ENCODE measurements at places on chromosomes 1 and 21.

GRCh38 chr1:8545078-8545477, 227.2 kb downstream of the SLC45A1 start:
- DNase-seq = no peak

- no peak for DNase-seq
These were observed 34.0 kb downstream of the OPRD1 start for GRCh38 chr1:28845786-28846543.

- DNase-seq = peak; percentile 60
These were observed 489.3 kb downstream of the AMY1C start for GRCh38 chr1:104238991-104239390.

DNA sequence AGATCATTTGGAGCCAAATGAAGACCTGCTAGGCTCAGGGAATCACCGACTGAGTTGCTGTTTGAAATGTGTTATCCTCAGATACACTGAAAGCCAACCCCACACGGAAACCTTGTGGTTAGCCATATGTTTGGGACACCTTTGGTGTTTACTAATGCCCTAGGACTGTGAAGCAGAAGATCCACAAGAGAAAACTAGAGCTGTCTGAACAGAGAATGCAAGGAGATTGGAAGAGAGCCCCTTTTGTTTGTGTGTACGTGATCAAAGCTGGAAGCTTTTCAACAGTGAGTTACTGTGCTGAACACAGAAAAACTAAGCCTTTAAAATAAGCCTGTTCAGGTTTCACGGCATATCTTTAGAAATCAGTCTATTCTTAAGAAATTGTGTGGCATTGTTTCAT, 908.2 kb upstream of the ADGRL2 start:
- no peak for DNase-seq

DNA sequence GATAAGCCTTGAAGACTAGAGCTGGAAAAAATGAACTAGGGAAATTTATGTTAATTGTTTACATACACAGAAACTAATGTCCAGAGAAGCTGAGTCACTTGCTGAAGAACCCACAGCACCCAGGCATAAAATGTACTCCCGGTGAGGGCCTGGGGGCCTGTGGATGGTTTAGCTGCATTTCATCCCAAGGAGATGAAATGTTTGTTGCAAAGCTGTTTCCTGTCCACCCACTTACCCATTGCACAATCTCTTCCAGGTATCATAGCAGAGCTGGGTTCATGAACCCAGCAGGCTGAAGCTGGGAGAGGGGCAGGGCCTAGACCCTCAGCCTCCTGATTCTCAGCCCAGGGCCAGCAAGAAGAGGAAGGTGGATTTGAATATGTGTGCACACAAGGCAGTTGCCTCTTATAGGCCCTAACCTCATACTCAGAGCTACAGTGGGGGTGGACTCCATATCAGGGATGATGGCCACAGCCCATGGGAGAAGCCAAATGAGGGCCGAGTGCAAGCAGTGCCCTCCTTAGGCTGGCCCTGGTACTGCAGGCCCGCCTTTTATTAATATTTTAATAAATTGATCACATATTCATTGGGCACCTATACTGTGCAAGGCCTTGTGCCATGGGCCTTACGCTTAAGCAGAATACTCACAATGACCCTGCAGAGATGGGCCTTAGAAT, 110.8 kb downstream of the LACTBL1 start:
- no peak for DNase-seq

- DNase-seq = no peak
These were observed 6.8 kb downstream of the HAO2 start for GRCh38 chr1:119375366-119375765.

DNA sequence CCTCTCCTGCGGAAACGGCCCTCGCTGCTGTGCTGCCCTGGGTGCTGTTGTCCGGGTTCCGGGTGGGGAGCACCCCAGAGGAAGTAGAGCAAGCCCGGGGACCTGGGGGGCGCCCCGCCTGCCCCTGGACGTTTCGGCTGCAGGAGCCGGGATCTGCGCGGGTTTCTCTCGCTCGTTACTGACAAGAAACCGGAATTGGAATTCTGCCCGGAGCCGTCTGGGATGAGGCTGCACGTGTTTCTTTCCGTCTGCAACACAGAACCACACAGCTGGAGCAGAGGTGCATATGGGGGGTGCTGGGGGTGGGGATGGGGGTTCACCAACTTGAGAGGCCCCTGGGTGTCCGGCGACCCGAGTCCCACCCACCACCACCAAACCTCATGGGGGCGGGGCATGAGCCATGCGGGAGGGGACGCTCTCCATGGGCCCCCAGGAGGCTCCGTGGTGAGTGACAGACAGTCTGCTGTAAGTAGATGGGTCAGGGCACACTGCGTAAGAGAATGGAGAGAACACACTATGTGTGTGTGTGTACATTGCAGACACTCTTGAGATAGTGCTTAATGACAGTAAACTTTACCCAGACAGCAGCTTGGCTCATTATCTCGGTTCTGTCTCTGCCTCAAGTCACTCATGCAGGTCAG, 261.4 kb upstream of the C1orf174 start:
- no peak for DNase-seq

- DNase-seq = no peak
These were observed 123.6 kb downstream of the PEX14 start for GRCh38 chr1:10598389-10598702.

- no peak for DNase-seq
These were observed 5.2 kb downstream of the RPL5 start for GRCh38 chr1:92837062-92837461.

DNA sequence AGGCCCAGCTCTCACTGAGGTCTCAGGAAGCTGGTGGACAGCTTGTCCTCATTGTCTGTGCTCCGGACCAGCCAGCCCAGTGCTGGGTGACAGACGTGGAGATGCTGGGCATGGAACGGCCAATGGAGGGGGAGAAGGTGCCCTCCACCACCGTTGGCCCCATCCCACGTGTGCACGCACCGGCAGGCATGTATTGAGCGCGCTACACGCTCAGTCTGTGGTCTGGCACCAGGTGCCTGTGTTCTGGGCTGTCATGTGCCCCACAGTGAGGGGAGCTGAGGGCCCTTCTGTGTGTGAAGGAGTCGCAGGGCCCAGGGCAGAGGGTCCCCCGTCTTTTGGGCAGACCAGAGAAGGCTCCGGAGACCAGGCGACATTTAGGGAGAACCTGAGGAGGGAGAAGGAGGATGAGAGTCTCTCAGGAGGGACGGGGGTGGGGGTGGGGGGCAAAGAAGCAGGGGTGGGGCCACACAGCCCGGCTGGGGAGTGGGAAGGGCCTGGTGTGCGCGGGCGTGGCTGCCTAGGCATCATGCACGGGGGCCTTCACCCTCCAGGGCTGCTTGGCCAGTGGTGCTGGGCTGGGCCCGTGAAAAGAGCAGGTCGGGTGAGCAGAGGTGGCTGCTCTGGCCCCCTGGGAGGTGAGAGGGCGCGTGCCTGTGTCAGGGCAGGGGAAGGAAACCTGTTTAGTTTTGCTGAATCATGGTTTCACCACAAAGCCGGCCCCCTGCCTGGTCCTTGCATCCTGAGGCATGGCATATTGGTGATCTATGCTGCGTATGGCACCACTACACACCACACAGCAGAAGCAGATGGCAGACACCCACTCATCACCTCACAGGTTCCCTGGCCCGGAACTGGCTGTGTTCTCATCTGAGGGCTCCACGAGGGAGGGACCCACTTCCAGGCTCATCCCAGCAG, 86.7 kb upstream of the TTC34 start:
- no peak for DNase-seq

GRCh38 chr1:229148041-229148671, 122.8 kb upstream of the RAB4A start:
- DNase-seq = peak; percentile 70

DNA sequence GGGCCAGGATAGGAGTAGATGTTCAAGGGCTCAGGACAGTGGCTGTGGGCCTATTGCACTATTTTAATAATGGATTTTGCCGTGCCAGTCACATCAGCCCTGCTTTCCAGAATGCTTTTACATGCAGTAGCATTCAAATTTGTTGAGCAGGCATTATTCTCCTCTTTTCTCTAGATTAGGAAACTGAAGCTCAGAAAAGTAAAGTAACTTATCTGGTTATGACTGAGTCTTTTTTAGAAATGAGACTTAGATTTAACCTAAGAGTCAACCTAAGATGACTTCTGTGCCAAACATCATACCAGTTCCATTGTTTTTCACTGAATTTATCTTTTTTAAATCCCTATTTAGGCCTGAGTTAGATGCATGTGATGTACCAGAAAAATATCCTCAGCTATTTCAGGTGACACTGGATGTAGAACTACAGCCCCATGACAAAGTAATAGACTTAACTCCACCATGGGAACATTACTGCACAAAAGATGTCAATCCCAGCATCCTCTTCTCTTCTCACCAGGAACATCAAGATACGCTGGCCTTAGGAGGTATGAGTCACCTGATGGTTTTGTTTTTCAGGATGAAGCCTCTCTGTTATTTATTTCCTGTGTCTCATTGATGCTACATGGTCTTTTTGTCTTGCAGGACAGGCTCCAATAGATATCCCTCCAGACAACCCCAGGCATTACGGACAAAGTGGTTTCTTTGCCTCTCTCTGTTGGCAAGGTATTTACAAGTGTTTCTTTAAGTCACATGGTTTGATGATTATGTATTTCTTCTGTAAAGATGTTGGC, 31.4 kb upstream of the LEPR start:
- DNase-seq = no peak

GRCh38 chr1:22231068-22231593, 88.2 kb upstream of the WNT4 start:
- no peak for DNase-seq

- no peak for DNase-seq
These were observed 38.1 kb downstream of the GNPAT start for GRCh38 chr1:231279081-231279480.

DNA sequence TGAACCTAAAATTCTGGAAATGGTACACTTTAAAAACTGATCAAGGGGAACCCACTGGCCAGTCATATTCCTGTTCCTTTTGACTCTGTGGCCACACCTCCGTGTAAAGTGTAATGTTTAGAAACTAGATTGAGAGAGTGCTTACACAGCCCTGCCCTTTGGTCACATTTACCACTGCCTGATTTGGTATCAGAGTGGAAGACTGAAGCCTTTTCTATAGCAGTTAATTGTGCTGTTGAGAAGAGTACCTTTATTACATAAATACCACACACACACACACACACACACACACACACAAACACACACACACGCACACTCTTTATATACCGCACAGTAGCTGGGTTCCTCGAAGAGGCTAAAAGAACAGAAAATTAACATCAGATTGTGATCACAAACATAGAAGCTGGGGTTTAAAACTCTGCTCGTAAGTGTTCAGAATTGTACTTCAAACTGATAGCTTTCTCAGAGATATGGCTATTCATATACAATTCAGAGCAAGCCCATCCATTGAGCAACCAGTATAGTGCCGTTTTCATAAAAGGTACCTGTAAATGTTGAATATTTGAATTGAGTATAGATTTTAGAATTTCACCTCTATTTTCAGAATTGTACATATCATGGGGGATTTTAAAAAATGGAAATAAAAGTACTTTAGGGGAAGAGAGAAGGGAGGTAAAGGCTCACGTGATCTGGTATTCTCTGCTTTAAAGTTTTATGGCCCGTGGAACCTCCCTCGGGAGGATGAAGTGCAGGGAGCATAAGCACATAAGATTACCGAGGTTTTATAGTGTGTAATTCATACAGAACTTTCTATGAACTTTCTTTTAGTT, 37.5 kb downstream of the CAMTA1 start:
- DNase-seq = peak; percentile 41

- no peak for DNase-seq
These were observed 6.0 kb downstream of the DPT start for GRCh38 chr1:168723000-168723399.

DNA sequence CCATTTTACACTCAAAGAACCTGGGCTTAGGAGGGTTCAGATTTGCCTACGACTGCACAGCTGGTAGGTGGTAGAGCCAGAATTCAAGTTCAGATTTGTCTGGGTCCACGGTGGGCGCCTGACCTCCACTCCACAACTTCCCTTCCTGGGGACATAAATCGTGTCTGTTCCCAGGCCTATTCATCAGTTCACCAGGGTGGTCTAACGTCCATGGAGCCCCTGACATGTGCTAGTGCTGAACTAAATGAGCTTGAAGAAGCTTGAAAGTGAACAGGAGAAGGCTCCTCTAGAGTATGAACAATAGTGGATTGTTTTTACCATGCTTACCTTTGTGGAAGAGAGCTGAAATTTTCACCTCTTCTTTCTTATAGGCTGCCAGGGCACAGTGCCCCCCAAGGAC, 32.5 kb upstream of the KIF1B start:
- DNase-seq = no peak

- DNase-seq = no peak
These were observed 13.2 kb downstream of the NAV1 start for GRCh38 chr1:201551877-201552731.

- no peak for DNase-seq
These were observed 14.4 kb upstream of the NOS1AP start for GRCh38 chr1:162055062-162055461.
